ENCODE measurements at places on chromosomes 11 and 22. TPM values are rescaled to one million over a fixed set of nuclear protein-coding genes. Genes with fewer than 3 reads are reported as not detected.
A peak's percentile ranks its signal among the peaks of the same experiment; 100 is the strongest.

DNA sequence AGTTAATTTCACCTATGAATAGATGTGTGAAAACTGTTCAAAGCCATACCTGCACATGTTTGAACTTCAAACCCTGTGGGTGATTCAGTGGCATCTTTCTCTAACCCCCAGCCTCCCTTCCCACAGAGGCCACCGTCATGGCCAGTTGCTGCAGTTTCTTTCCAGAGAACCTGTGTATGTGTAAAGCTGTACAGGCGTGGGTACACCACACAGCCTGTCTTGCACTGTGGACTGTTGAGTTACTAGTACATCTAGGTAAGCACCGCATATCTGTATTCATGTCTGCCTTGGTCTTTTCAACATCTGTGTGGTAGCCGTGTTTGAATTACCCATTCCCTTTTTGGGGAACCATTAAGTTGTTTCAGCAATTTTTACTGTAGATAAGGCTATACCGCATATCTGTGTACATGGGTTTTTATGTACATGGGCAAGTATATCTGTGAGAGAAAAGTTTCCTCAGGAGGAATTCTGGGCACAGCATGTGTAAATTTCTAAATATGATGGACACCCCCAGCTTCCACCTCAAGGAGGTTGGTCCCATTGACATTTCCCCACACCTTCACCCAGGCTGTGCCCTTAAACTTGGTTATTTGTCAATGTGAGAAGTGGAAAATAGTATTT lies 13.9 kb downstream of the NEAT1 start:
- DNase-seq: no peak

- no peak for DNase-seq
These were observed 142.0 kb upstream of the FAT3 start for GRCh38 chr11:92082652-92083051.

GRCh38 chr11:12573707-12574485 lies 100.3 kb upstream of the TEAD1 start:
- no peak for DNase-seq

DNA sequence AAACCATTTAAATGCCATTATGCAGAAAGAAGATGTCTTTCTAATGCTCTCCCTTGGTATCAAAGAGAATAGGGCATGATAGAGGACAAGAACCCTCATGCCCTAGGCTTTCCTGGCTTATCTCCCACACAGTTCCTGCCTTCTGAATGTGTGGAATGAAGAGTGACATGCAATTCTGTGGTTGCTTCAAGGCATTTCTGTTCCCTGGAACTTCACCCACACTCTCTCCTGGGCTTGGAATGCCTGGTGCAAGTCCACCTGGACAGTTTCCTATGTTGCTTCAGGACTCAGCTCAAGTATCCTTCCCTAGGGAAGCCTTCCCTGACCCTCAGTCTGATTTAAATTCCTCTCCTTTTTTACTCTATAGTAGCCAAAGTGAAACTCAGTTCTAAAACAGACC lies 53.8 kb upstream of the DRD2 start:
- DNase-seq: no peak

DNA sequence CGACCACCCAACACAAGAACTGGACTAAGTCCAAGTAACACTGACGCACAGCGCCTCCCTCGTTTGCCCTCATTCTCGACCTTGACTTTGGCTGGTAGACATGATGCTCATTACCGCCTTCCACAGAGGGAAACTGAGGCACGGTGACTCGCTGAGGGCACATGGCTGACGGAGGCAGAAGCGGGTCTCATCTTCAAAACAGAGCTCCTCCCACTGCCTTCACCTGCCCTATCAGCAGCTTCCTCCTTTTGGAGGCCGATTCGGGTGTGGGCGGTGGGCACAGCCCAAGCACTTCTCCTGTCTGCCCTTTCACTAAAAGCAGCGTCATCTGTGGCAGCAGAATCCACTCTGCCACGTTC lies 2.0 kb upstream of the KMT5B start:
- no peak for DNase-seq

DNA sequence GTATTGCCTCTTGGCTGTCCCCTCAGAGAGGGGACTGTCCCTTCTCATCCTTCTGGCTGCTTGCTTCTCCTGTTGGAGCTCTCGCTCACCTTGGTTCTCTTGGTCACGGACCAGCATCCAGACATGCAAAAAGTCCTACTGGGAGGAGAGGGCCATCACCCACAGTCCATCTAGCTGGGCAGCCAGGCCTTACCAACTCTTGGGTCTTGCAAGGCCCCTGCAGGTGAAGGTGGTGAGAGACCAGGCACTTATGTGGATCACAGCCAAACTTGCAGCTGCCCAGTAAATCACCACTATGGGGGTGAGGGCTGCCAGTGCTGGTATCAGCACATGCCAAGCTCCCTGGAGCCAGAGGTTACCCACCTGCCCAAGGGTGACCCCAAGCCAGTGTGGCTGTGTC lies 36.3 kb downstream of the KCNQ1OT1 start:
- DNase-seq: no peak

DNA sequence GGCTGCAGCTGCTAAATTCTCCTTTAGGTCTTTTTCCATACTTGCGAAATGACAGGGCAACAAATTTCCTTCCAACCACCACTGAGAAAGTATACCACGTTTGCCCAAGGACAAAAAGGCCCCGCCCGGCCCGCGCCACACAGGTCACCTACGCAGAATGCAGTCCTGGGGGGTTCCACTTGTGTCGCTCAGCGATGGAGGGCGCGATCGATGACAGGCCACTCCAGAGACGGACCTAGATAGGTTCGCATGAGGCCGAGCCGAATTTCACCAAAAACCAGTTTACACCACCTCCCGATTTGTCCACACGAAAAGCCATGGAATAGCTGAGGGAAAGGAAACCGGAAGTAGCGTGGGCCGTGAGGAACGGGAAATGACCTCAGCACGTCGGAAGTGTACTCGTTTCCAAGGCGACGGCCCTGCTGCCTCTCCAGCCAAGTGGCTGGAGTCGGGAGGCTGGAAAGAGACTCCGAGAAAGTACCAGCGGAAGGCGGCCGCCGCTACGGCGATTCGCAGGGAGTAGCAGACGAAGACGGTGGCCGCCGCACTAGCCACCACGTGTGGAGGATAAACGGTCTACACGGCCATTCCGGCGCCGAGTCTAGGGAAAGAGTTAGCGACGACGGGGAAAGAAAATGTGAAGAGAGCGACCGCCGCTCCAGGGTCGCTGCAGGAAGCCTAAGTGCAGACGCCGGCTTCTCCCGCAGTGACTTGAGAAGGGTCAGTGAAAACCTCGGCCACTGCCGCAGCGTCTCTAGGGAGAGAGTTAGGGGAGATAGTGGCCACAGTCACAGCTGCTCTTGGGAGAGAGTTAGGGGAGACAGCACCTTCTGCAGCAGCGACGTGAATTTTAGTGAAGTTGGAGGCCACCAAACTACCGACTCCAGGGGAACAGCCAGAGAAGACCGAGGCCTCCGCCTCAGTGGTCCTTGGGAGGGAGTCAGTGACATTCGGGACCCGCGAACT lies at the start of gene ANKRD42:
Gene ANKRD42 (plus strand): TSS at position 398 of the 966 bp plus-strand sequence. CDS start 959 bp downstream, outside the sequence.
- peak; percentile 69 for DNase-seq

Gene CDC42EP2
- total RNA-seq: 0.76 TPM

DNA sequence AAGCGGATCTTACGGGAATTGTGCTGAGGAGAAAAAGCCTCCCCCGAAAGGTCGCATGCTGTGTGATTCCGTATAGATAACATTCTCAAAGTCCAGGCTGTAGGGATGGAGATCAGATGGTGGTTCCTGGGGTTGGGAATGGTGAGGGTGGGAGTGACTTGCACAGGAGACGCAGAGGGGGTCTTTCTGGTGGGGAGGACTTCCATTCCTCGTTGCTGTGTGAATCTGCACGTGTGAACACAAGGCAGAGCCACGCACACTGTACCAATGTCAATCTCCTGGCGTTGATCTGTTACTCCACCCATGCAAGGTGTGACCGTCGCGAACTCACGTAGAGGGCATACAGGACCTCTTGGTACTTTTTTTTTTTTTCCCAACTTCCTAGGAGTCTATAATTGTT lies 59.0 kb upstream of the KCNQ1OT1 start:
- DNase-seq: no peak

Gene SMDT1
- 9.1 TPM for total RNA-seq

DNA sequence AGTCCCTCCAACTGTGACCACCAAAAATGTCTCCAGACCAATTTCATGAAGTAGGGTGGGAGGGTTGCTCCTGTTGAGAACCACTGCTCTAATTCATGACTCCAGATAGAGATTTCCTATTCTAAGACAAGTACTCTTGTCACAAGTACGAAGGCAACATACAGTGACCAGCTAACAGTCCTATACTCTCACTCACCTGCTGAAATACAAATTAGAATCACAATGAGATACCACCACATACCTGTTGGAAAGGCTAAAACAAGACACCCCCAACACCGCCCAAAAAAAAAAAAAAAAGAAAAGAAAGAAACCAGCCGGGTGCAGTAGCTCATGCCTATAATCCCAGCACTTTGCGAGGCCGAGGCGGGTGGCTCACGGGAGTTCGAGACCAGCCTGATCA lies 310.5 kb downstream of the SWAP70 start:
- DNase-seq: no peak

DNA sequence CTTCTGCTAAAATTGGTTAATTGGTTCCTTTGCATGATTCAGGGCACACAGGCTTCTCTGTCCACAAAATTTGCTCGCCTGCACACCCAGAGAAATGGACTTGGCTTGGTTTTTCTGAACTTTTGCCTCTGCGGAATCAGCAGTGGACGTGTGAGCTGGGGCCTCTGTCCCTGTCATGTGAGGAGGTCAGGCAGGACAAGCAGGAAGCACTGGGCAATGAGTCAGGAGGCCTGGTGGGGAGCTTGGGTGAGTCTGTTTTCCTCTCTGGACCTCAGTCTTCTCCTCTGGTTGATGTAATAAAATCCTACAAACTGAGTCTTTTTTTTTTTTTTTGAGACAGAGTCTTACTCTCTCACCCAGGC lies 10.4 kb upstream of the CELSR1 start:
- no peak for DNase-seq

Gene LDHAL6A
- total RNA-seq: not detected

- no peak for DNase-seq
These were observed 10.9 kb downstream of the MRGPRF start for GRCh38 chr11:69002110-69002569.

DNA sequence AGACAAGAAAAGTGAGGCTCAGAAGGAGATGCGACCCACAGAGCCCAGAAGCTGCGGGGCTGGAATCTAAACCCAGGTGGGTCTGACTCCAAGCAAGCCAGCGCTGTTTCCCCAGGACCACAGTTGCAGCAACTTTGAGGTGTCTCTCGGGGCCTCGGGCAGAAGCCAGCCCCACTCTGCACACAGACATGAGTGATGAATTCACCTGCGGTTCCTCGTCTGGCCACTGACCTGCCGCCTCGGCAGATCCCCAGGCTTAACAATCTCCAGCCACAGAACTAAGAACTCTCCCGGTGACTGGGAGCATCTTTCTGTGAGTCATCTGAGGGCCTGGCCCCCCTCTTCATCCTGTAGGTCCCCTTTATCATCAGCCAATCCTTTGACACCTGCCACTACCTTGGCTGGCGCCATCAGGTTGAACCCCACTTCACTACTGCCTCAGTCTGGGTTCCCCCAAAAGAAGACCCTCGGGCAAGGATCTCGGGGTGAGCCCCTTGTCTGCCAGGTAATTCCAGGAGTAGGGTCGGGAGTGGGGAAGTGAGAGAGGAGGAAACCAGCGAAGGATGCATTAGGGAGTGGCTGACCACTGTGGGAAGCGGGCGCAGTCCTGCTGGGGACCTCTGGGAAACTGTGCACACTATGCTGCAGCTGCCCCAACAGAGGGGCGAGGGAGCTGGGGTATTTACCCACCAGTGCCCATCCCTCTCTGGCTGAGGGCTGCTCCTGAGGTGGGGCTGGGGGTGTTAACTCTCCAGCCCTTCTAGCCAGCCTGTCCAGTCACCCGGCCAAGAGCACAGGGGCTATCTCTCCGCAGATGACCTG lies 33.0 kb upstream of the MN1 start:
- no peak for DNase-seq

GRCh38 chr11:130146796-130147195 lies 12.8 kb upstream of the ST14 start:
- no peak for DNase-seq

DNA sequence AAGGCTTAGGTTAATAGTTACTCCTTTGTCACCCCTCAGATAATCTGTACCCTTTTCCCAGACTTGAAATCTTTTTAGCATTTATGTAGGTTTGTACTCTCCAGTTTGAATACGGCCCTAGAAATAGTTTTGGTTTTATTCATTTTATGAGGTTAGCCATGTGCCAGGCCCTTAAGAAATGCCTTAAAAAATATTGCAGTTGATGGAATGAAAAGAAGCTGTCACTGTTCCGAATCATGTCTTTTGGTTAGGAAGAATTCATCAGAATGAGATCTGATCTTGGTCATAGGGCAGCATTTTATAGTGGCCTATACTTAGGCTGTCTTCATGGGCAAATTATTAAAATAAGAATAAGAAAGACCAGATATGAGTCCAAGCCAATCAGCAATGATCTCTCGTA lies 14.8 kb upstream of the PRSS23 start:
- DNase-seq: no peak

DNA sequence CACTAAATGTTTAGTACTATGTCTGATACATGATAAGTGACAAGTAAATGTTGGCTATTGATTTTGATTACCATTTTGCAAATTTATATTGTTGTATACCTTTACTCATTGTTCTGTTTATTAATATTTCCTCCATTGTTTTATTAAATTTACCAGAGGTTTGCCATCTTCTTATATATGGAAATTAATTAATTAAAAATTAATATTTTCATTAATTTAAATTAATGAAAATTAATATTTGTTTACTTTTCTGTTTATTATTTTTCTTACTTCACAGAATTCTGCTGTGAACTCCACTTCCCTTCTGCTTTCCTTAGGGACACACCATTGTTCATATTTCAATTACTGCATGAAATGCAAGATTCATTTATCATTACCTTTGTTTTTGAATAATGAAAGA lies 331.0 kb downstream of the LARGE1 start:
- no peak for DNase-seq

GRCh38 chr11:130308059-130308458 lies 6.7 kb downstream of the ZBTB44 start:
- no peak for DNase-seq

Gene KCNE3
- total RNA-seq: 5.9 TPM

Gene FOLR2
- not detected for total RNA-seq

- no peak for DNase-seq
These were observed 5.9 kb downstream of the GNG3 start for GRCh38 chr11:62713343-62713742.

- DNase-seq: peak; percentile 24
These were observed 1.0 kb upstream of the SESN3 start for GRCh38 chr11:95231881-95232605.

Gene TSGA10IP
- not detected for total RNA-seq

Gene MRGPRF
- 8.2 TPM for total RNA-seq

GRCh38 chr11:75350743-75351540 lies 519 bp downstream of the ARRB1 start:
- no peak for DNase-seq

Gene GLYATL2
- 0.38 TPM for total RNA-seq

DNA sequence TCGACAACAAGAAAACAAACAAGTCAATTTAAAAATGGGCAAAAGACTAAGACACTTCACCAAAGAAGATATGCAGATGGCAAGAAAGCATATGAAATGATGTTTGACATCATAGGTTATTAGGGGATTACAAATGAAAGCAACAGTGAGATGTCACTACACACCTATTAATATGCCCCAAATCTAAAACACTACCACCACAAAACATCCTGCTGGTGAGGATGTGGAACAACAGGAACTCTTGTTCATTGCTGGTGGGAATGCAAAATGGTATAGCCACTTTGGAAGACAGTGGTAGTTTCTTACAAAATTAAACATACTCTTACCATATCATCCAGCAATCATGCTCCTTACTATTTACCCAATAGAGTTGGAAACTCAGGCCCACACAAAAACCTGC lies 29.0 kb downstream of the PRRG4 start:
- DNase-seq: no peak

Gene FAM227A
- 1.0 TPM for total RNA-seq

All from esophagus squamous epithelium (tissue), 5 donors.